ENCODE measurements at places on chromosomes 5 and 9.

DNA sequence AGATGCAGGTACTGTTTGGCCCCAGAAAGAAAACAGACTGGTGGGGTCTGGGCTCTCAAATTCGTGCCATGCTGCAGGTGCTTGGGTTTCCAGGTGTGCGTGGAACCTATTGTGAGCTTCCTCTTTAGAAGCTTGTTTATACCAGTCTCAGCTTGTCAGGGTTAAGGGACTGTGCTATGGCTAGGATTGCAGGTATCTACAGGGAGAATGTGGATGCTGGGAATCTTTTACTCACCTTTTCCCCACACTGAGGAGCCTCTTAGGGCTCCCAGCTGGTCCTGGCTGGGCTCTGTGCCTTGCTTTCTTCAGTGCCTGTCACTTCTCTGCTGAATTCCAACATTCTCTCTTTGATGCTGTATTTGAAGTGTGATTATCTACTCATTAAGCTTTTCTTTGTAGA is 111.8 kb downstream of the WDR70 start:
- DNase-seq: no peak

DNA sequence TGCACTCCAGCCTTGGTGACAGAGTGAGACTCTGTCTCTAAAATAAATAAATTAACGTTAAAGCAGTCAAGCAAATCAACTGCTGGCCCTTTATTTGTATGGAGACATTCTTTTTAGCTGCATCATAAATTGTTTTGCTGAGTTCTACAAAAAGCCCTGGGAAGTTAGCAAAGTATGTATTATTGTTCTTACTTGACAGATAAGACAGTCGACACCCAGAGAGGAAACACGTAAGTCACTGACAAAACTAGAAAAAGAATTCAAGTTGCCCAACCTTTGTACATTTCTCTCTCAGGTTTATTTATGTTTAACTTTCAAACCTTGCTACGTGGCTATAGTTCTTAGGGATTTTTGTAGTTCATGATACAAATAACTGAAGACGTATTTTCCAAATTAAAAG is 40.4 kb upstream of the MACIR start:
- DNase-seq: no peak

DNA sequence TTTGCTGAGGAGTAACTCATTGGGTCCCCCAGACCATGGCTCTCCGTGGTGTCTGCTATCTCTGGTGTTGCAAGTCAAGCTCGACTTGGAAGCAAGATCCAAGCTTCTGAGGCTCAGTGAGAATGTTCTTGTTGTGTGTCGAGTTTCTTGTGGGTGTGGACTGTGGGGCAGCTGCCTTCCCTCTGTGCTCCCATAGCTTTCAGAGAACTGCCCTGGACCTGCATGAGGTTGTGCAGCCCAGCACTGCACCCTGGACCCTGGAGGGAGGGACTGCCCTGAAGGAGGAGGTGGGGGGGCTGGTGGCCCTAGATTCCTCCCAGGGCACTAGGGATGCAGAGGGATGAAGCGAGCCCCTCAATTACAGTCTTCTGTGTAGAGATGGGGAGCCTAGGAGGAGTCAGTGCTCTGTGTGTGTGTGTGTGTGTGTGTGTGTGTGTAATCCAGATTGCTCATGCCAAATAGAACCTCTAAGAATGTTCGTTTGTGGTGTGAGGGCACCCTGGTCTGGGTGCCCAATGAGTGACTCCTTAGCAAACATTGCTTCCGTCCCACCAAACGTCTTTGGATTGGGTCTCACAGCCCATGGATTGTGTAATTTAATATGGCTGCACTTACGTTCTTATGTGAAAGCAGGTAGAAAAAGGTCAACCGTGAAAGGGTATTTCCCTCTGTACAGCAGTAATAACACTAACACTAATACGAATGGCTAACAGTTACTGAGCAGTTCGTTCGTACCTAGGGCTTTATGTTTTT is 143.3 kb upstream of the LMX1B start:
- no peak for DNase-seq

- peak; percentile 59 for DNase-seq
These were observed 7.3 kb upstream of the FOXB2 start for GRCh38 chr9:77011973-77012821.

GRCh38 chr5:173823721-173824567 is 64.2 kb upstream of the CPEB4 start:
- DNase-seq: no peak

DNA sequence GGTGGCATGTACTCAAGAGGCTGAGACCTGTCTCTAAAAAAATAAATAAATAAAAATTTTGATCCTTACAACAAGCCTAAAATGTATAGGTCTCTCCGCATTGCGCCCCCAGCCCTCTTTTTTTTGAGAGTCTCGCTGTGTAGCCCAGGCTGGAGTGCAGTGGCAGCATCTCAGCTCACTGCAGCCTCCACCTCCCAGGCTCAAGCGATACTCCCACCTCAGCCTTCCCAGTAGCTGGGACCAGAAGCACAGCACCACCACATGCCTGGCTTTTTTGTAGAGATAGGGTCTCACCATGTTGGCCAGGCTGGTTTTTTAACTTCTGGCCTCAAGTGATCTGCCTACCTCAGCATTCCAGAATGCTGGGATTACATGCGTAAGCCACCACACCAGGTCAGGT is 2.2 kb upstream of the GARIN3 start:
- no peak for DNase-seq

DNA sequence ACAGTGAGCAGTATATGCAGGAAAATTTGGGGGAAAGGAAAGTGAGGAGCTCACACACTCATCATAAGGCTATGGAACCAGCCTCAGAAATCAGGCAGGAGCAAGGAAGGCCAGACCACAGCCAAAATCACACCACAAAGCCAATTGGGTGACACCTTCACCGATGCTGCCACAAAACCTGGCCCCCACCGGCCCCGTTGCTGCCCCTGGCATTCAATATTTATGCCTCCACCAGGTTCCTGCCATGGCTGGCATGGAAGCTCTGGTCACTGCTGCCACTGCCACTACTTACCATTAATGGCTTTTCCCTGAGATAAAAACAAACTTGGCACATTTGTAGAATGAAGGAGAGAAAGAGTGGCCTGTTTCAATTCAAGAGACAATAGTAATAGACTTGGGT is 28.7 kb upstream of the RARS1 start:
- no peak for DNase-seq

- no peak for DNase-seq
These were observed 61.5 kb upstream of the RNF130 start for GRCh38 chr5:180133060-180133459.

DNA sequence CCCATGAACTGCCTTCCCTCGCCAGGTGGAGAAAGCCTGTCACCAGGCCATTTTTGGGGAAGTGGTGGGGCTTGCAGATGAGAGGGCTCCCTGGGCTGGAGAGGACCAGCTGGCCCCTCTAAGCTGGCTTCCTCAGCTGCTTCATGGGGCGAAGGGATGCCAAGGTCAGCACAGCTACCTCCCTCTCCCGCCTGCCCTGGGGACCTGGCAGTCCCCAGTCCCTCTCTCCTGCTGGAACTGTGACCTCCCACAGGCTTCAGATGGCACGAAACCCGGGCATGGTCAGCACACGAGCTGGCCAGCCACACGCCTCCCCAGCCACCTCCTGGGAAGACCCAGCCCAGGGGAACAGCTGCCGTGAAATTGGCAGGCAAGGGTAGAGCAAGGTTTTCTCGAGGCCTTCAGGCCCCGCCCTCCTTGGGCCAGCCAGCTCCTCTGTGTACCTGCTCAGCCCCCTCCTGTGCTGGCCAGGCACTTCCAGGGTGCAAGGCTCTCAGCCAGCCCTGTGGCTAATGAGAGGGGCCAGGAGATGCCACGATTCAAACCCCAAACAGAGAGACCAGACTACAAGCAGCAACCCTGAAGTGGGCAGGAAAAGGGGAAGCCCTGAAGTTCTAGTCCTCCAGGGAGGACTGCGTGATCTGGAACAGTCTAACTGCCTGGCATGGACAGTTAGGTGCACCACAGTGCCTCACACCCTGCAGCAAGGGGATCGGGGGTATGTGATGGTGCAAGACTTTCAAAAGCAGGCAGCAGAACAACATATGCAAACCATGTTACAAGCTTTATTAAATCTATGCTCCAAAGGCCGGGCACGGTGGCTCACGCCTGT is 12.9 kb downstream of the PLPP7 start:
- no peak for DNase-seq

- no peak for DNase-seq
These were observed 15.8 kb downstream of the PSMB7 start for GRCh38 chr9:124399323-124399967.

DNA sequence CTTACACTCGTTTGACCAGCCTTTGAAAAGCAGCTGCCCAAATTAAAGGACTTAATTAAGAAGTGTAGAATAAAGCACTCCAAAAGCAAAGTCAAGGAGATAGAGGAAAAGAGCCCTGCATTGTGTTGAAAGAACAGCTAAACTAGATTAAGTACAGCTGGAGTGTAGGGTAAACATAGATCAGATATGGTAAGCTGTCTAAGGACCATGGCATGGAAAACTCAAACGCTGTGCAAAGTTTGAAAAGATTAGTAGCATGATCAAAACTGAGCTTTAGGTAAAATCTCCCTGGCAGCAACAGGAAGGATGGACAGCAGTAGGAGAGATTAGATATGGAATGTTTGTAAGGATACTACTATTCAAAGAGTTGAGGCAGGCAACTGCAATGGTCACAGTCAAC is 55.4 kb downstream of the BNC2 start:
- no peak for DNase-seq

DNA sequence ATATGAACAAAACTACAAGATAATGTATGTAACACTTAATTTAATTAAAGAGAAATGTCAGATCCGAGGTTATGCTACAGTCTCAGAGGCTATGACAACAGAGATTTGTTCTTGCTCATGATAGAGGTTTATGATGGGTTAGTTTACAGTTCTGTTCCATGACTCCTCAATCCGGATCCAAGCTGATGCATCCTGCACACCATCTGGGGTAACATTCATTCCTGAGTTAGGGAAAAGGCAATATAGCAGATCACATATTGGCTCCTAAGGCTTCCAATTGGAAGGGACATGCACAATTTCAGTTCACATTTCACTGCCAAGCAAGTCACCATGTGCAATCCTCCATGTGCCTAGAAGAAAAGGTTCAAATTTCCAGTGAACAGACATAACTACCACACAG is 40.4 kb downstream of the ABLIM3 start:
- no peak for DNase-seq

GRCh38 chr5:56055859-56056258 is 61.1 kb upstream of the IL6ST start:
- DNase-seq: no peak

DNA sequence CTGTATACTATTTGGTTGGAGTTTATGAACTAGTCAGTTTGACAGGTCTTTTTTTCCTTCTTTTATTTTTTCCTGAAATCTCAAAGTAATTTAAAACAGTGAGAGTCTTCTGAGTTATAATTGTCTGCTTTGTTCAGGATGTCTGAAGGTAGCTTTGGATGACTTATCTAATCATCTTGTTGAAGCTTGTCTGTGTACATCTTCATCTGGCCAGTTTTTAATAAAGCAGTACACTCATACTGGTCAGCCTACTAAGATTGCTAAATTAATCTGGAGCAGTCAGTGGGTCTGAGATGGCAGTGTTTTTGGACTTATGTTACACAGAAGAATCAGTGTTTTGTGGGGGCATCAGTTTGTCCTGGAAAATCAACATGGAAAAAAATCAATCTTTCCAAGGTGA is 482.4 kb downstream of the CDH10 start:
- DNase-seq: no peak

DNA sequence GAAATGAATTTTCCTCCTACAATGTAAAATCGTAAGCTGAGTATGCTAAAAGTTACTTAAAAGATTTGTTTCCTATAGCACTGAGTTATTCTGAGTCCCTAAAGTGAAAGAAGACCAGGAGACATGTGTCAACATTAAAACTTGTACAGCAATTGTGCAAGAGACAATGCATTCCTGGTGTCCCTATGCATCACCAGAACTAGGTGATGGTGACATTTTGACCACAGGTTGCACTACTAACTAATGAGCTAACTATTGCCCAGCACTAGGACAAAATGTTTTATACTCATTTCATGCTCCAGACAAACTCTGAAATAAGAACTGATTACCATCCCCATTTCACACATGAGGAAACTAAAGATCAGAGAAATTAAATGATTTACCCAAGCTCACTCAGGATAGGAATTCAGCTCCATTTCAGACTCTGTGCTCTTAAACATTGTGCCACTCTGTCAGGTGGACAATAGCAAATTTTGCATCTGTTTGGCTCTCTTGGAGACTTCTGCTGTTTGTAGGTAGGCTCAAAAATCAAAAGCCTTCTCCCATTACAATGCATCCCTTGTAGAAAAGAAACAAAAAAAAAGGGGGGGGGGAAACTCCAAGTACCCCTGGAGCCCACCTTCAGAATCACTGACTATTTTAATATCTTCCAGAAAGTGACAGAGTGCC is 269.2 kb downstream of the ACTL7B start:
- DNase-seq: no peak

DNA sequence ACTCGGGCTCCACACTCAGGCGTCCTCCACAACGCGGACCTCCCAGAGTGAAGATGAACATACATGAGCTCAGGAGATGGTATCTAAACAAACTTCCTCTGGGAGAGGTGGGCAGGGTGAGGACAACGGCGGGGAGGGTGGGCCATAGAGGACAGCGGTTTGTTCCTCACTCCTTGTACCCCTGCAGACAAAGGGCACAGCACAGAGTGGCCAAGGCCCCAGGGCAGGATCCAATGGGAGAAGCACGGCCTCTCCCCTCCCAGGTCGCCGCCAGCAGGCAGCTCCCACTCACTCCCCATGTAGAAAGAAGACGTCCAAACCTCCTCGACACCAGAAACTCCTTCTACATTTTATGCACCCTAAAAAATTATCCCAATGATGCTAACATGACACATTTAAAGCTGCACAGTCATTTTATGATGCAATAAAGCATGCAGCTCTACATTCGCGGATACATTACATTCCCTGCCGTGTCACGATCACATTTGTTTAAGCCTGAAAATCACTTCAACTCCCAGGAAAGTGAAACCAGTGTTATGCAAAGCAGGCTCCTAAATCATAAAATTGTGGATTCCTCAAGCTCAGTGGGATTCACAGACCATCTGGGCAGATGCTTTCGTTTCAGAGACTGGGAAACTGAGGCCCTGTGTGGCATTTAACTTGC is 87.5 kb upstream of the SARDH start:
- DNase-seq: no peak

- no peak for DNase-seq
These were observed 75.7 kb upstream of the GLIS3 start for GRCh38 chr9:4375424-4376200.

DNA sequence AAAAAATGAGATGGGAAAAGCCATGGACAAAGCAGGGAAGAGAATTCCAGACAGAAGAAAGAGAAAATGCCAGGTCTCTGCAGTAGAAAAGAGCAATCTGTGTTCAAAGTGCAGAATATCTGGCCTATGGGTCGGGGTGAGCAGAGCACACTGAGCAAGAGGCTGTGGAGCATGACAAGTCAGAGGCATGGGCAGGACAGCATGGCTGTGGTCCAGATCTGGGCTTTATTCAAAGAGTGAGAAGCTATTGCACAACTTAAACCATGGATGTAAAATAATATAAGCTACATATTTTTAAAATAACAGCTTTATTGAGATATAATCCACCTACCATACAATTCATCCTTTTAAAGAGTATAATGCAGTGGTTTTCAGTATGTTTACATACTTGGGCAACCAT is 133.1 kb upstream of the SPDL1 start:
- no peak for DNase-seq

Data from K562 (cell line).